ENCODE measurements at places on chromosomes 1 and 21. TPM values are rescaled to one million over a fixed set of nuclear protein-coding genes. Genes with fewer than 3 reads are reported as not detected.

The OR2T2 gene
- not detected for total RNA-seq

The CENPL gene
- 5.5 TPM for total RNA-seq

The MYOG gene
- not detected for total RNA-seq

The CHI3L2 gene
- 2.8 TPM for total RNA-seq

The FBXO28 gene
- total RNA-seq: 29.6 TPM

The MX2 gene
- total RNA-seq: 18.1 TPM

The AADACL4 gene
- not detected for total RNA-seq

The SRP9 gene
- 292 TPM for total RNA-seq

The RIPK4 gene
- 56.6 TPM for total RNA-seq

The SLC9C2 gene
- total RNA-seq: not detected

The RBM8A gene
- total RNA-seq: 99.8 TPM

GRCh38 chr1:35426097-35426586 lies 131.1 kb downstream of the KIAA0319L start:
- DNase-seq: no peak

DNA sequence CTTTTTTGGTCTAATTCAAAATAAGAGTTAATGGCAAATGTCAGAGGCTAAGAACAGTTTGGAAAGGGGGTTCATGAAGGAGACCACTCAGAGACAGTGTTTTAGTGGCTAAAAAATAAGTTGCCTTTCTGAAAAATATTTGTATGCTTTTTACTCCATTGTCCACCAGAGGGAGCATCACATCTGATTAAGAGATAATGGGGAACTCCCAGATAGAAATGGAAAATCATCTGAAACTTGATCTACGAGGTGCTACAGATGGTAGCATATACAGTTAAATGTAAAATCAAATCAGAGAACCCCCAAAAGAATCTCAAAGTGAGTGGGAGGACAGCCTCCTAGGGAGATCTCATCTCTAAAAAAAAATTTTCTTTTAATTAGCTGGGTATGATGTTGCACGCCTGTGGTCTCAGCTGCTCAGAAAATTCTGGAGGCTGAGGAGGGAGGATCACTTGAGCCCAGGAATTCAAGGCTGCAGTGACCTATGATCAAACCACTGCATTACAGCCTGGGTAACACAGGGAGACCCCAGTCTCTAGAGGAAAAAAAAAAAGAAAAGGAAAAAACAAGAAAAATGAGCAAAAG lies 9.7 kb downstream of the SMYD3 start:
- no peak for DNase-seq

GRCh38 chr1:46315669-46316403 lies 12.3 kb downstream of the UQCRH start:
- no peak for DNase-seq

DNA sequence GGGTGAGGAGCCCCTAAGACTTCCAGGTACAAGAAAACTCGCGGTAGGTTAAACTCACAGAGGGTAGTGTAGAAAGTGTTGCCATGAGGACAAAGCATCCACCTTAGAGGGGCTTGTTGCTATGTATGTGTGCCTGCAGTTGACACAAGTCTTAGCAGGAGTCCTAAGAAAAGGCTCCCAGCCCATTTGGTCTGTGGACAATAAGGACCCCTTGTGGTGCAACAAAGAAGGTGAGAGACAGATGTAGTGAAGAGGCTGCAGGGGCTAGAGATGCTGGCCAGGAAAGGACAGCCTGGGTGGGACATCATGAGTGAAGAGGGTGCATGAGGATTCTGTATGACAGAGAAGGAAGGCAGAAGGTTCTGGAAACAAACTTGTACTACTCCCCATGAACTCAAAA lies 36.3 kb upstream of the IL10 start:
- DNase-seq: peak; percentile 24

GRCh38 chr1:7253988-7254587 lies 468.8 kb downstream of the CAMTA1 start:
- no peak for DNase-seq

- DNase-seq: no peak
These were observed 123.4 kb downstream of the SIK1 start for GRCh38 chr21:43303275-43304178.

DNA sequence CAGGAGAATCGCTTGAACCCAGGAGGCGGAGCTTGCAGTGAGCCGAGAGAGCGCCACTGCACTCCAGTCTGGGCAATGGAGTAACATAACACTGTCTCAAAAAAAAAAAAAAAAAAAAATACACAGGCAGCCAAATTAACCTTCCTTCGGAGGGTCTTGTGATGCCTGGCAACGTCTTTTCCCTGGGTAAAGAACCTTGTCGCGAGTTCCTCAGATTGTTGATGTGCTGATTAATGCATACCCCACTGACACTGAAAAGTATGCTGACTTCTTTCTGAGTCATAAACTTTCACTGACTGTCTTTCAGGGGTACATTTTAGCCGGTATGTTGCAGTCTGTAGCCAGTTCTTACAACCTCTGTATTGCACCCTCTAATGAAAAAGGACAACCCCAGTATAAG lies 95.1 kb upstream of the SOD1 start:
- no peak for DNase-seq

GRCh38 chr21:37368541-37369279 lies 2.1 kb downstream of the DYRK1A start:
- DNase-seq: no peak

GRCh38 chr1:201792534-201793305 lies 36.2 kb upstream of the IPO9 start:
- peak; percentile 82 for DNase-seq

DNA sequence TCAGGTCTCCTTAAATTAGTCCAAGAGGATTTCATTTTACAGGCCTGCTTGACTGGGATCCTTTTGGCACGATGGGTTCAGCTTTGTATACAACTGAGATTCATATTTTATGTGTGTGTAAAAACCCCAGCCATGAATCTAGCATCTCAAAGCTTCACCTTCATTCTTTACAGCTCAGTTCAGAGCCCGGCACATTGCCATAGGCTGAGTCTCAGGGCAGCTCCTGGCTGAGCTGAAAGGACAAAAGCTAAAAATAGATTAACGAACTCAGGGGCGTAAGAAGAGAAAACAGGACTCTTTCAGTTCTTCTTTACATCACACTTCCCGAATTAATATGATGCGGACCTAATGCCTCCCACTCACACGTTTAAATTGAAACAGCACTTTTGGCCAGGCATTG lies 262.8 kb upstream of the PBX1 start:
- DNase-seq: no peak

GRCh38 chr21:44912158-44912473 lies 8.6 kb downstream of the ITGB2 start:
- DNase-seq: no peak

- peak; percentile 41 for DNase-seq
These were observed 13.9 kb downstream of the PLA2G2F start for GRCh38 chr1:20153000-20153418.

GRCh38 chr1:21449906-21450305 lies 10.0 kb downstream of the NBPF3 start:
- no peak for DNase-seq

DNA sequence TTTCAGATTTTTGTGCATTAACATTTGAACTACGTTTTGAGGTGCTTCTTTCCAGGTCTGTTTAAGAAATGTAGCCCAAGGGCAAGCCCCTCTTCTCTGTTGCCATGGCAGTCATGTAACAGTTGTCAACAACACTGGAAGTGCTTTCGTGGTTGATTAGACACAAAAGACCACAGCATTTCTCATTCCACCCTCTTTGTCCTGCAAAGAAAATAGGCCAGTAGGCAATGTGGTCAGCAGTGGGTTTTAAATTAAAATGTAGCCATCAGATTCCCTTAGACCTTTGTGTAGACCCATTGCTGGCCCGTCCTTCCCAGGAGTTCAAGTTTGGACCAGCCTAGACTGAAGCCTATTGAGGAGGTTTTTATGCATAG lies 35.4 kb downstream of the VANGL1 start:
- no peak for DNase-seq

DNA sequence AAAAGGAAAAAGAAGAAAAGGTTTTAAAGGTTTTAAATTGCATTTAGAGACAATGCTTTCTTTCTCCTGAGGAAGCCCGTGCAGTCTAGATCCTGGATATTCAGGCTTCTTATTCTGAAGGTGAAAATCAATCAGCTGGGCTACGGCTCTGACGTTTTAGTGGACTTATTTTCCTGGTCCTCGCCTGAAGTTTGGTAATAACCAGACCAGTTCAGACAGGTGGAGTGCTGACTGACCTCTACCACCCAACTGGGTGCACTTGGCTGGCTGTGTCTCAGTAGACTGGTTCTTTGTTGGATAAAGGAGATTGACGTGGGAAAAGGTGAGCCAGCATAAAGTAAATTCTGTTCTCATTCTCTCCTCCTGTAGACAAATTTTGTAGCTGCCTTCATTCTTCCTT lies 7.2 kb upstream of the ATP1A1 start:
- no peak for DNase-seq

DNA sequence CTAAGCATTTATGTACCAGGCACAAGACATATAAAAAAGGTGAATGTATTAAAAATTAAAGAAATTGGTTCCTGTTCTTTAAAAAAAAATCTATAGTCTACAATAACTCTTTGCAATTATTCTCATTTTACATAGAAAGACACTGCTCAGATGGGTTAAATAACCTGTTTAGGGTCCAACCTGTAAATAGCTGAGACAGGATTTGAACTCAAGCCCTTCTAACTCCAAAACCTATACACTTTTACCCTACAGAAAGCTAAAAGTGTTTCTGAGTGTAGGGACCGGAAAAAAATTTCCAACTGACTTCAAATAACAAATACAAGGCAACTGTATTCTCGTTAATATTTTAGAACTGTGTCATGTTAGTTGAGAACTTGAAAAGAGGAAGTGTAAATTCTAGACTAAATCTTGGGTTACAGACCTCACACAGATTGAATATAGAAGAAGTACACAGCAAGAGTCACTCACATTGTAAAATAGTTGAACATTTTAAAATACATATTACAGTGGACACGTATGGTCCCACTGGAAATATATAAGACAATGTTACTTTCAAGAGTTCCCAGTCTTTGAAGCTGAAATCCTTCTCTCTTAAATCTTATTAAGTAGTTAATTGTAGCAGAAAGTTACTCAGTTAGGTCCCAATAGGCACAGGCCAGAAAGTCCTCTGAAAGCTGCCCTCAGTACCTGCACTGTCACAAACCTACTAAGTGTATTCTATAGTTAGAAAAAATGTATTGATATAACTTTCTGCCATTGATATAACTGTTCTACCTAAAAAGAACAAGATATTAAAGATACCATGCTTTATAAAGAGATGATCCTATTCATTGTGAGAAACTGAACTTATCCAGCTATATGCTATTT lies 7.3 kb downstream of the EDEM3 start:
- no peak for DNase-seq

DNA sequence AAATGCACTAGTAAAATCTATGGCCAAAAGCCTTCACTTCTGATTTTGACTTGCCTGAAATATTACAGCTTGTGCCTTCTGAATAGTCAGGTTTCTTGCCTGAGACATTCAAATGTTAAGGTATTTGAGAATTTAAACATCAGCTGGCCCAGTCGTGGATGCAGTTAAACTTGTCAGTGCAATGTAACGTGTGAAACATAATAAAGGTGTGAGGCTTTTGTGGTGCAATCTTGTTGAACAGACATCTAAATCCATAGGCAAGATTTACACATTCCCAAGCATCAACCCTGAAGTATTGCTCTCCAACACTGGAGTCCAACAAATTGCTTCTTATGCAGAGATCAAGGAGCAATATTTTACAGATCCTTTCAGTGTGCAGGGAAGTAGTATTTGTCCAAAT lies 4.4 kb downstream of the CCN1 start:
- no peak for DNase-seq

GRCh38 chr1:3005771-3006170 lies 15.5 kb upstream of the ACTRT2 start:
- no peak for DNase-seq

GRCh38 chr1:17212009-17212408 lies 7.1 kb downstream of the PADI1 start:
- DNase-seq: no peak

DNA sequence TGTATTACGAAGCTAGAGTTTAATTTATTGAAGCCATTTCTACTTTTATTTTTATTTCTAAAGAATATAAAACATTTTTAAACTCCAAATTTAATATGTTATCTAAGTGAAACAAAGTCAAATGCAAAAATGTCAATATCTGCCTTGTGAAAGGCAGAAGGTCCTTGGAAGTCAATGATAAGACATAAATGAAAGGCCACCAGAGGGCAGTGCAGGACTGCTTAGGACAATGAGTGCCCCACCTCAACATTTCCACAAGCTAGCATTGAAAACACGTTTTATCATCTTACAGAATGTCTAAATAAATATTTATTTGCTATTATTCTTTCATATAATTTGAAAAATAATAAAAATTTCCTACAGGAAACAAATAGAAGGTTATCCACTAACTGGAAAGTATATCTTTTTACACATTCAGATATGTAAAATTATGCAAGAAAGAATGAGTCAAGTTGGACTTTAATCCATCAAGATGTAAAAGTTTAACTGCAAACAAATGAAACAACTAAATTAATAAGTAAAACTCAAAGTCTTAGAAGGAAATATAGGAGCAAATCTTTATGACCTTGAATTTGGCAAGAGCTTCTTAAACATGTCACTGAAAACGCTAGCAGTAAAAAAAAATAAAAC lies 140.1 kb upstream of the FMN2 start:
- peak; percentile 80 for DNase-seq

DNA sequence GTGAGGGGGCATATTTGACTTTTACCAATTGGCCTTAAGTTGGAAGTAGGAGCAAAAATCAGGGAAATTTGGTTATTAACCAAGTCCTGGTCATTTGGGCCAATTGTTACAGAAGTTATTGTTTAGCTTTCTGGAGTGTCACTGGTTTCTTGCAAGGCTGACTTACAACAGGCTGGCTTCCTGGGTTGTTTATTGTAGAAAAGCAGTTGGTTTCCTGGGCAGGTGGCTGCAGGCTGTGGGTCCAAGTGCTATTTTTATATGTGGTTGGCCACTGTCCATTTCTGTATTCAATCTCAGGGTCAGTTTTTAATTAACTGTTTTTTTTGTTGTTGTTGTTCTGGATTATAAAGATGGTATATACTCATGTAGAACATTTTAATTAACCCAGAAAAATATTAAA lies 174.1 kb downstream of the KCNJ6 start:
- DNase-seq: no peak

DNA sequence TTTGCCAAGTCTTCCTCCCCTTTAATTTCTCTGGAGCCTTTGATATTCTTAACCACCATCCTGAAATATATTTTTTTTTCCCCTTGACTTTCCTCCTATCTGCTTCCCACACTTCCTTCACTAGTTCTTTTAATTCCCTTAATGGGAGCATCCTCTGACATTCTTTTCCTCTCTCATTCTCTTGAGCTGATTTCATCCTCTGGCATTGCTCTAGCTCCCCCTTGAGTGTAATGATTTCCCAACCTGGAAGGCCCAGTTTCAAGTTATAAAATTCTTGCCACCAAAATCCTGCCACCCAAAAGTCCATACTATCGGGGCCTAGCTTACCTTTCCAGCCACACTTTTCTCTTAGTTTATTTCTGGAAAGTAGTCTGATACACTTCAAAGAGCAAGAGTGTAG lies 39.5 kb upstream of the UBE2U start:
- no peak for DNase-seq

- no peak for DNase-seq
These were observed 27.0 kb upstream of the USH2A start for GRCh38 chr1:216450227-216450626.

GRCh38 chr1:208065862-208066261 lies 154.9 kb upstream of the CD34 start:
- peak; percentile 33 for DNase-seq

GRCh38 chr21:20388400-20388799 lies 609.8 kb upstream of the NCAM2 start:
- DNase-seq: no peak
